ENCODE measurements at places on chromosomes 11 and 22.

DNA sequence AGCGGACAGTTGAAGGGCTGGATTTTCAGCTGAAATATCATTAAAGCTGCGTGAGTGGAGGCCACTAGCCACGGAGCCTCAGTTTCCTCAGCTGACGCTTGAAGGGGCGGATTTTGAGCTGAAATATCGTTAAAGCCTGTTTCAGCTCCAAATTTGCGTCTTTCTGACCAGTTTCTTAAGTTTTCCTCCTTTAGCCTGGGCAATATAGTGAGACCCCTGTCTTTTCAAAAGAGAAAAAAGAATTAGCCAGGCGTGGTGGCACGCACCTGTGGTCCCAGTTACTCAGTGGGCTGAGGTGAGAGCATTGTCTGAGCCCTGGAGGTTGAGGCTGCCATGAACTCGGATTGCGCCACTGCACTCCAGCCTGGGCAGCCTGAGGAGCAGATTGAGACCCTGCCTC lies 3.7 kb downstream of the AP2A2 start:
- DNase-seq = no peak

DNA sequence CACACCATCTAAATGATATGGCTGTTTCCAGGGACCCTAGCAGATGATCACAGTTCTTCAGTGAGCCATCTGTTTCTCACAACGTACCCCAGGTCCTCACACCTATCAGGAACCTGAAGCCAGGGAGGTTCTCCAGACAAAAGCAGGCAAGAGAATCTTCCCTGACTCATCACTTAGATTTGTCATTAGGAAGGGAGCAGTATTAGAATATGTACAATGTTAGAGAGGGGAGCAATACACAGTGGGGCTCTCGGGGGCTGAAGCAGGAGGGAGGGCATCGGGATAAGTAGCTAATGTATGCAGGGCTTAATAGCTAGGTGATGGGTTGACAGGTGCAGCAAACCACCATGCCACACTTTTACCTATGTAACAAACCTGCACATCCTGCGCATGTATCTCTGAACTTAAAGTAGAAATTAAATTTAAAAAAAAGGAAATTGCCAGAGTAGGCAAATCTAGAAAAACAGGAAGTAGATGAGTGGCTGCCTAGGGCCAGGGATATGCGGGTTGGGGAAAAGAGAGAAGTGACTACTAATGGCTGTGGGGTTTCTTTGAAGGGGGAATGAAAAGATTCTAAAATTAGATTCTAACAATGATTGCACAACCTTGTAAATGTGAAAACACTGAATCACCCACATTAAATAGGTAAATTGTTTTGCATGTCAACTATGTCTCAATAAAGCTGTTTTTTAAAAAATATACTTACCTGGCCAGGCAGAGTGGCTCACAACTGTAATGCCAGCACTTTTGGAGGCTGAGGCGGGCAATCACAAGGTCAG lies 14.4 kb downstream of the C22orf42 start:
- DNase-seq = no peak

- no peak for DNase-seq
Measured at GRCh38 chr11:77249427-77249826, 52.1 kb downstream of the GDPD4 start.

- DNase-seq = no peak
Measured at GRCh38 chr11:134001088-134001487, 44.3 kb upstream of the IGSF9B start.

- DNase-seq = no peak
Measured at GRCh38 chr11:3129591-3130268, 35.4 kb downstream of the OSBPL5 start.

GRCh38 chr22:33883961-33884808 lies 36.1 kb downstream of the LARGE1 start:
- no peak for DNase-seq

DNA sequence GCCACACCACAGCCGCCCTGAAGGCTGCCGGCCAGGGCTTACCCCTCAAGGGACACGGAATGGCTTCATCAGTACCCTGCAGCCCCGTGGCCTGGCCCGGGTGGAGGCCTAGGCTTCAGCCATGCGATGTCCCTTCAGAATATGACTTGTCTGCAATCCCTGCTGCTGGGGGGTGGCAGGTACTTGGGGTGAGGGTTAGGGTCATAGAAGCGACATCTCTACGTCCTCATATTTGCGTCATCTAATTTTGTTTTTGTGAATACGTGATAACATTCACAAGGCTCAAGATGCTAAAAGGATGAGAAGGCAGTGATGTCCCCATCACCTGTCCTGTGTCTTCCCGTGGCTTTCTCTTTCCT lies 6.4 kb downstream of the CCND1 start:
- DNase-seq = no peak

DNA sequence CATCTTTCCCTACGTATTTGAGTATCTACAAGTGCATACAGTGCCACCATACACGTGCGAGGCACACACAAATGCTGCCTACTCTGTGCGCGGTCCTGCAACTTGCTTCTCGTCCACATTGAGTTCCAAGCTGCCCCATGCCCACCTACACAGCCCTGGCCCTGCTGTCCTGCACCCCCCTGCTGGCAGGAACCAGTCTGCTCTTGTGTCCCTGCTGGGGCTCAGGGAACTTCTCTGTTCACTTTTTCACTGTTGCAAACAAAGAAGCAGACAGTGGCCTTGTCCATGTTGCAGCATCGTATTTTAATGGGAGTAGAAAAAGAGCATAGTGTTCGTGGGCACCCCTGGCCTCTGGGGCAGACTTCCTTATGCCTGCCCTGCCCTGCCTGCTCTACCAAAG lies 14.0 kb downstream of the CPT1A start:
- no peak for DNase-seq

Data from activated B cell treated with CpG ODN at 0.5 μM for 24 hours (primary cell).